ENCODE measurements at places on chromosomes 6 and 20.

- no peak for DNase-seq
These were observed 110.3 kb downstream of the TOX2 start for GRCh38 chr20:44024820-44025580.

GRCh38 chr20:23340524-23340923 lies 10.1 kb upstream of the NXT1 start:
- DNase-seq, result peak; percentile 61

GRCh38 chr6:71642120-71642519 lies 244.2 kb upstream of the RIMS1 start:
- no peak for DNase-seq

- peak; percentile 33 for DNase-seq
These were observed 130.5 kb downstream of the ZFP64 start for GRCh38 chr20:52060794-52061714.

- DNase-seq, result no peak
These were observed 780.3 kb downstream of the PHF3 start for GRCh38 chr6:64415926-64416325.

DNA sequence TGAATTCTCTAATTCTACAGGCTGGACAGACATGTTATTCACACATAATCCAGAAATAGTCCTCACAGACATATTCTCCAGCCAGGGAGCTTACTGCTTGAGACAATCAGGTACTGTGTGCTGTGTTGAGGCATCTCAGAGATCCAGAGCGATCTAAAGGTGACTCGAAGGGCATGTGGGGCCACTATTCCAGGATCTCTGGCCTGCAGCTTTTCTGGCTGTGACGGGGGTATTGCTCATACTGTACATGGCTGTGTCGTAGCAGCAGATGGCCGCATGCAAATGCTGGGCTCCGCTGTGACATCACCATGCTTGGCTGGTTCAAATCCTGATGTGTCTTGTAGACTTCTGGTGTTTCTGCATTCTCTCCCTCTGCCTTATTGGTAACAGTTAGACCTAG lies 37.8 kb downstream of the CD109 start:
- DNase-seq, result no peak

- DNase-seq, result no peak
These were observed 126.2 kb downstream of the PTPRK start for GRCh38 chr6:128394167-128394566.

DNA sequence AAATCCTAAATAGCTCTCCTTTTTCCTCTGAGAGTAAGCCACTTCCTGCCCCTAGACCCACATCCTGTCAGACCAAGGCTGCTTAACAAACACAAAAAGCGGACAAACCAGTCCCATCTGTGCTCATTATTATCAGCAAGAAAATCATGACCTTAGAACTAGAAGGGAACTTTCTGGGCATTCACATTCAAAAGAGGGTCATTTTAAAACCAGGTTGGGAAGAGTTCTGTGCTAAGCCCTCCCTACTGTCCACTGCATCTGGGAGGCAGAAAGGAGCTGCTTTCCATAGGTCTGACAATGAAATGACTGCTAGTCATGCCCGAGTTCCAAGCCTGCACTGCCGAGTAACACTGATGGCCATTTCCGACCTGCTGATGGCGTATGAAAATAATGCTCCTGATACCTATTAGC lies 15.4 kb downstream of the EZR start:
- no peak for DNase-seq

GRCh38 chr20:24577271-24577909 lies 108.0 kb downstream of the SYNDIG1 start:
- no peak for DNase-seq

GRCh38 chr20:50115041-50115512 lies 2.1 kb upstream of the UBE2V1 start:
- DNase-seq, result no peak

- DNase-seq, result peak; percentile 37
These were observed 53.6 kb upstream of the AGPAT4 start for GRCh38 chr6:161327360-161327953.

- no peak for DNase-seq
These were observed 3.4 kb upstream of the HELZ2 start for GRCh38 chr20:63577317-63577894.

- DNase-seq, result no peak
These were observed 170.4 kb downstream of the BCKDHB start for GRCh38 chr6:80276861-80277260.

- no peak for DNase-seq
These were observed 94.5 kb downstream of the BFSP1 start for GRCh38 chr20:17436664-17437063.

GRCh38 chr20:57384486-57384885 lies 6.7 kb upstream of the RBM38 start:
- no peak for DNase-seq

DNA sequence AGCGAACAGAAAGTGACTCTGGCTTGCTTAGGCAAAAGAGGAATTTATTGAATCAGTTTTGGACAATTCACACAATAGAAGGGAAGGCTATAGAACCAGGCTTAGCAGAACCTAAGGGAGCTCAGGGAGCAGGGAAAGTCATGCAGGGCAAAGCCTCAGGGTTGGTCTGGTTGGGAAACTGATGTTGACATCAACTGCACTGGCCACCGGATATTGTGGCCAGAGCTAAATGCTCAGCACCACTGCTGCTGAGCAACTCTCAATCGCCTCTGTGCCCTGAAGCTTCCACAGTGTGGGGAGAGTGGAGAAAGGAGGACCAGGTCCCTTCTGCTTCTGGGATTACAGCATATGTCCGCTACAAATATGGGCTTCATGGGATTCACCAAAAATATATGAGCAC lies 93.3 kb upstream of the GCM1 start:
- DNase-seq, result no peak

- DNase-seq, result no peak
These were observed 12.3 kb upstream of the CBFA2T2 start for GRCh38 chr20:33477386-33478234.

DNA sequence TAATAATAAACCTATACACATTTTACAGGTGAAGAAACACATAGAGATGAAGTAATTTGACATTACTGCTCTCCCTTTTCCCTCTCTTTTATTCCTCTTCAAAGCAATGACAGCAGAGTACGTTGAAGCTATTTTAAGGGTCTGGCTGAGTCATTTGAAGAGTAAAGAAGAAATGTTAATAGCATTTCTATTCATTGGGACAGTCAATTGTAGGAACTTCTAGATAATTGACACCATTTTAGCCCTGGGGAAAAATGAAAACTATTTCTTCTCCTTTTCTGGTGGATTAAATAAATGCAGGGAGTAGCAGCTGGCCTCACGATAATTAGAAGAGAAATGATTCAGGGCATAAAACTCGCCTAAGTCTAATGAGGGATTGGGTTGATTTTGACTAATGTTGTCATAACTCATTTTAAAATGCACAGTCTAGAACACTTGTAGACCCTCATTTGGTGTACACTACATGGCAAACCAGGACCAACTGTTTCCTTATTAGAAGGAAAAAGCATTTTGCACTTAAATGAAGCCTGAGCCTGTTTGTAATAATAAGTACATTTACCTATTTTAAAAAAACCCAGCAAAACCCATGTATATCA lies 48.1 kb downstream of the RIPOR2 start:
- no peak for DNase-seq

GRCh38 chr20:56760610-56761009 lies 131.5 kb downstream of the TFAP2C start:
- DNase-seq, result no peak

GRCh38 chr6:75374961-75375400 lies 90.4 kb upstream of the TMEM30A start:
- no peak for DNase-seq

- DNase-seq, result no peak
These were observed 100.4 kb upstream of the BACH2 start for GRCh38 chr6:90397047-90397446.

DNA sequence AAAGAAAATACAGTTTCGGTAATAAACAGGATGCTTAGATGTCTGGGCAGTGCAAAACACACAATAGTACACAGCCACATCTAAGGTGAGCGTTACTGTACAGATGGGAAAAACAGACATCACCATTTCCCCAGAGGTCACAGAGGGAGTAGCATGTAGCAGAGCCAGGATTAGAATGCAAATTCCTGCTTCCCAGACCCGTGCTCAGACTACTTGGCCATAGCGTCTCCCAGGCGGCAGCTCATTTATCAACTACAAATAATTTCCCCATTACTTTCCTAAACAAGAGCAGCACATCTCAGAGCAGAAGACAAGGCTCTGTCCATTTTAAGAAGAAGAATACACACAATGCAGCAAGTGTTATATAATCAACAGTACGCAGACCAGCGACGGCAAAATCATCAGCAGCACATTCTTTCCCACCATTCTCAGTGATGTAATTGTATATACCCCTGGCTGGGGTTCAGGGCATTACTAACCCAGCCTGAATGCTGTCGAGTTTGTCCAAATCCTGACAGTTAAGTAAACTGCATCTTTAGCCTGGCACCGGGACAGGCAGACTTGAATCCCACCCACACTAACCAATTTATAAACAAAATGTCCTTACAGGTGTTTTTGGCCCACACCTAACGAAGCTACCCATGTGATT lies 61.9 kb downstream of the CNKSR3 start:
- DNase-seq, result no peak

DNA sequence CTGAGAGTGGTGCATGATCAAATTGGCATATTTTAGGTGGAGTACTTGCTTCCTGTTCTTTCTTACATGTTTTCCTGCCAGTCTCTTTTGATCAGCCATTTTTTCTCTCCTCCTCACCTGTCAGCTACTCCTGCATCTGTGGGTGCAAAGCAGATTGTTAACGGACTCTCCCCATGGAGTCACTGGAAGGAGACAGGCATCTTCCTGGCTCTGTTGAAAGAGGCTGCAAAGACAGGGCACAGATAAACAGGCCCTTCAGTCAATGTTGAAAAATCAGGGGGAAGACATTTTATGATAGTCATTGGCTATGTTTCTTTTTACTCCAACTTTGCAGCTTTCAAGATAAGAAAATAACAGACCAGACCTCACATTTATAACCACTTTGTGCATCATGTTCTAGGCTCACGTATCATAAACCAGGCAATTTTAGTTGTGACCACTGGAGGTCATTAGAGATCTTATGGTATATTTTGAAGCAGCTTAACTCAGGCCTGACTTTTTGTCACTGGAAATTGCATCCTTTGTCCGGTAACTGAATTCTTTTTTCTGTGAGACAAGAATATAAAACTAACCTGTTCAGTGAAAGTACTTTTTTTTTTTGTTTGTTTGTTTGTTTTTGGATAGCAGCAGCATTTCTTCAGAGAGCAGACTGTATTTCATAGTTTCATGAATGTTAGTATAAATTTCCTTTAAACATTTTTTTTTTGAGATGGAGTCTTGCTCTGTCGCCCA lies 20.1 kb downstream of the ECT2L start:
- peak; percentile 72 for DNase-seq

- DNase-seq, result no peak
These were observed 357.2 kb downstream of the CENPW start for GRCh38 chr6:126696921-126697693.

DNA sequence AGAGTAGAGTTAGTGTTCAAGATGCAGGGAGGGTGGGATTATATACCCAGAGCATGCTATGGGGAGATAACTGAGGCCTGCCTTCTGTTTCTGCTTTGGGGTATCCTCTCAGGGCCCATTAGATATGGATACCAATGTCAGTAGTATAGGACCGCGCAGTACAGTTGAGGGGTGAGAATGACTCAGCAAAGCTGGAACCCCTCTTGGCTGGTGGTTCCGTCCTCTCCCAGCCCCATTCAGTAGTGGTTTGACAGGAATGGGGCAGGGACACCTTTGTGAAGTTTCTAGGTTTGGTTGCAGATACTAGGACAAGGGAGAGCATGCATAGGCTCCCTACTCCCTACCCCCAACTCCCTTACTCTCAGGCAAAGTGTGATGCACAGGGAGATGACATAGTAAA lies 47.8 kb downstream of the EIF2S2 start:
- DNase-seq, result no peak

GRCh38 chr20:63273635-63274380 lies 1.2 kb downstream of the ARFGAP1 start:
- peak; percentile 32 for DNase-seq

- DNase-seq, result no peak
These were observed 490 bp upstream of the ID1 start for GRCh38 chr20:31604567-31605030.

DNA sequence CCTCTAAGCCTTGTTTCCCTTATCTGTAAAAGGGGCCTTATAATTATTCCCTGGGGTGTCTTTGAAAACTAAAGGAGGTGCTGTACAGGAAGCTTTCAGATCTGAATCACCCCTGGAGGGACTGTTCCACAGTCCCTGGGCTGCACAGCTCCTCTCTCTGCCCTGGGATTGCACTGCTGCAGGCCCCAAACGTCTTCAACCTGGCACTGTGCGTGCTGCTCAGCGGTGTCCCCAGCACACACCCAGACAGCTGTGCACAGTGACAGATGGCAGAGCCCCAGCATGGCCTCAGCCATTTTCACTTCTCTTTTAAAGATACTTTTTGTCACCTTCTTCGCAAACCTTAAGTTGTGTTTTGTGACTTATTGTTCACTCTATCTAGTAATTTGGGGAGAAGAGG lies 50.7 kb upstream of the INSM1 start:
- DNase-seq, result no peak

- no peak for DNase-seq
These were observed 61.3 kb downstream of the PRKN start for GRCh38 chr6:162666246-162666645.

GRCh38 chr6:38262026-38262425 lies 377.7 kb downstream of the BTBD9 start:
- peak; percentile 39 for DNase-seq

Data from MCF 10A (cell line).